Large intestine (tissue), 12 donors: ENCODE measurements at places on chromosomes 5 and 9. TPM values are rescaled to one million over a fixed set of nuclear protein-coding genes. Genes with fewer than 3 reads are reported as not detected.

- H3K27ac ChIP-seq: no peak overlapping the region
- H3K4me1 ChIP-seq: no peaks in the 10 kb centered on the region
- peaks cover 3% of the 10 kb centered on the region for H3K27me3 ChIP-seq
- no peaks in the 10 kb centered on the region for H3K36me3 ChIP-seq
Observed at GRCh38 chr9:138043411-138044345, 166.1 kb downstream of the CACNA1B start.

GRCh38 chr9:79201636-79202035 is 370.1 kb upstream of the TLE4 start:
- no peaks in the 10 kb centered on the region for H3K27me3 ChIP-seq
- no peak for DNase-seq
- no peaks in the 10 kb centered on the region for H3K4me1 ChIP-seq
- H3K36me3 ChIP-seq: no peaks in the 10 kb centered on the region
- H3K4me3 ChIP-seq: no peak overlapping the region

GRCh38 chr9:138052322-138052615 is 174.7 kb downstream of the CACNA1B start:
- DNase-seq: no peak
- H3K4me3 ChIP-seq: no peak overlapping the region
- no peaks in the 10 kb centered on the region for H3K4me1 ChIP-seq
- H3K27me3 ChIP-seq: no peaks in the 10 kb centered on the region
- no peaks in the 10 kb centered on the region for H3K36me3 ChIP-seq
- H3K27ac ChIP-seq: no peak overlapping the region

DNA sequence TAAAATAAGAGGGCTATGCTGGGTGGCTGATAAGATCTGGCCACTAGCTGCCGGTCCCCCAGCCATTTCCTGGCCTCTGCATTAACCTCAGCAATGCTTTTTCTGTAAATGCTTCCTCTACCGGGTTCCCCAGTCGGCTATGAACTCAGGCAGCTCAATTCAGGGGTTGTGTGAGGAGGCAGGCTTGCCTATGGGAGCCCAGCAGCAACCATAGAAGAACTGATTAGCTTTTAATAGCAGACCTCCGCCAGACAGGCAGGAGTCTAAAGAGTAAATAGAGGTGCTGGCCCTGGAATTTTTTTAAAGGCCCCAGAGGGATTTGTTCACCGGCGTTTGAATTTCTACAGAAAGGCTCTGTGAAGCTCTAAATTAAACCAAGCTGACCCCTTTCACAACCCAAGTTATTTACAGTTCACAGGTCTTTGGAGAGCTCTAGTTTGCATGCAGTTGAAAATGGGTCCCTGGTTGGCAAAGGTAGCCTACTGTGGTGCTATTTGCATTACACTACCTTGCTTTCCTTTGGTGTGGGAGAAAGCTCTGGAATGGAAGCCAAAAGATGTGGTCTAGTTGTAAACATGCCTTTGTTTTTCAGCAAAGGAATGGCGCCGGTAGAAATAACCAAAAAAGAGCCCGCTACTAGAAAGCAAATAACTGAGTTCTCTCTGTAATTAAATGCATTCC is 289.7 kb upstream of the SEMA6A start:
- no peaks in the 10 kb centered on the region for H3K4me1 ChIP-seq
- no peak overlapping the region for H3K27ac ChIP-seq
- H3K4me3 ChIP-seq: no peak overlapping the region
- H3K27me3 ChIP-seq: peaks cover 22% of the 10 kb centered on the region

The GFI1B gene
- polyA plus RNA-seq: 6.2 TPM

The TNIP1 gene
- 69.0 TPM for polyA plus RNA-seq

The FIBCD1 gene
- 1.5 TPM for polyA plus RNA-seq
